ENCODE measurements at places on chromosomes 4 and X.
A peak's percentile ranks its signal among the peaks of the same experiment; 100 is the strongest.

- DNase-seq: no peak
Observed at GRCh38 chrX:110938977-110939732, 143.5 kb upstream of the CHRDL1 start.

GRCh38 chr4:152700151-152700550 lies 20.4 kb upstream of the TMEM154 start:
- no peak for DNase-seq

GRCh38 chrX:16785247-16786138 lies 773 bp upstream of the TXLNG start:
- DNase-seq: no peak

DNA sequence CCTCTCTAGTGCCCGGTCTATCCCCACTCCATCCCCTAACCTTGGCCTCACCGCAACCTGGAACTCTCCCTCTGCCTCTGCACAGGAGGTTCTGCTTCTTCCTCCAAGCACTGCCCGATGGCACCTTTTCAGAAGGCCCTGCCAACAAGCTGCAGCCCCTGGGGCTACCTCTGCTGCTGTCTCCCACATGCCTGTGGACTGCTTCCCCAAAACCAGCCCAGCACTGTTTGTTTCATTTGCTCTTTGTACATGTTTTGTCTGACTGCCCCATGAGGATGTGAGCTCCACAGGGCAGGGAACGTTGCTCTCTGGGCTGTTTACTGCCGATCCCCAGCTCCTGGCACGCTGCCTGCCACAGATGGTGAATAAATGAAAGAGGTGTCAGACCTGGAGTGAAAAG lies 85.4 kb downstream of the INTS6L start:
- DNase-seq: no peak

DNA sequence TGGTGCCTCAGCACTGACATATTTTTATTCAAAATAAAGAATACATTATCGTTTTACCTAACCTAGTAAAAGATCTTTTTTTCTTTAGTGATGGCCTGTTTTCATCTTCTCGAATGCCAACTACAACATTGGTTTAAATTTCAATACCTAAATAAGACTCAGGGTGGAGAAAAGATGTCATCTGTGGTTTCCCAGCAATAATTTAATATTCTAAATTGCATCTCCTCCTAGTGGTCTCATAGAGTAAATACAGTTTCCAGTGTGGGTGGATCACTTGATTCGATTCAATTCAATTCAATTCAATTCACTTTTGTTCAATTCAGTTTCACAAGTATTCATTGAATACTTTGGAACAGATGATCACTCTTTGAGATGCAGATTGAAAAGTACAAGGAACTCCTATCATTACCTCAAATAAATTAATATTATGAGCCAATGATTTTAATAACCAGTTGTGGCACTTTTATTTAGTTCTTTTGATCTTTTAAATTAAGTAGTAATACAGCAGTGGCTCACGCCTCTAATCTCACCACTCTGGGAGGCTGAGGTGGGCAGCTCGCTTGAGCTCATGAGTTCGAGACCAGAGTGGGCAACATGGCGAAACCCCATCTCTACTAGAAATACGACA lies 427.2 kb downstream of the FAT4 start:
- DNase-seq: no peak

DNA sequence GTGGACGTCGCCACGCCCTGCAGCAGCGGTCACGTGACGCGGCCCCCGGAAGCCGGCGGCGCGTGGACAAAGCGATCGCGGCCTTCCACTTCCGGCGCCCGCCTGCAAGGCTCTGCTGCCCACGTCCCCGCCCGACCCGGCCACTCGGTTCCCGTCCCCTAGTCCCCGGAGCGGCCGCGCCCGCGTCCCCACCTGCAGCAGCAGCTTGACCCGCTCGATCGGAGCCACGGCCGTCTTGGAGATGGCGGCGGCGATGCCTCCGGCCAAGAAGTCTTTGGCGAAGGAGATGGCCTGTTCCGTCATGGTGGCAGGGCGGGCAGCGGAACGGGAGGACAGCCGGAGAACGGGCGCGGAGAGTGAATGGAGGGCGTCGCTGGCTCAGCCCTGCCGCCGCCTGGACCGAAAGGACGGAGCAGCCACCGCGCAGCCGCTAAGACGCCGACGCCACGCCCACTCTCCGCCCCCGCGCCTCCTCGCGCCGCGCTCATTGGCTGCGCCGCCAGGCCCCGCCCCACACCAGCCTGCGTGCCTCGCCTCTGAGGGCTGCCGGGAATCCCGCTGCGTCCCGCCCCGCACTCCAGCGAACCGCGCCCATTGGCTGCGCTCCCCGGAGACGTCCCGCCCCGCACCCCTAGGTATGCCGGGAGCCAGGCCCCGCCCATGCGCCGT lies at the start of gene SLC25A6:
SLC25A6 (minus strand) TSS at position 407 of the 669 bp plus-strand sequence; CDS start at position 303, 104 bp downstream.
- peak; percentile 99 for DNase-seq

GRCh38 chr4:48436318-48436717 lies 46.8 kb upstream of the SLC10A4 start:
- no peak for DNase-seq

DNA sequence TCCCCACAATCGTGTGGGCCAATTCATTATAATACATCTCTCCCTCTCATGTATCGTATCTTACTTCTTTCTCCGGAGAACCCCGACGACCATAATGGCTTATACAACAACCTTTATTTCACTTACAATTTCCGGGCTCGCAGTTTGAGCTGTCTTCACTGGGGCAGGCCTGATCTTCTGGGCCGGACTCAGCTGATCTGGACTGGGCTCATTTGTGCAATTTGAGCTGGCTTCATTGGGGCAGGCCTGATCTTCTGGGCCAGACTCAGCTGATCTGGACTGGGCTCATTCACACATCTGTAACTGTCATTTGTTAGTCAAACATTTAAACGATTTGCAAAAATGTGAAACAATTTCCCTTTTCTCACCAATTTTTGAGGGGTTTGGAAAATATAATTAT lies 171.5 kb upstream of the FRG1 start:
- DNase-seq: no peak

DNA sequence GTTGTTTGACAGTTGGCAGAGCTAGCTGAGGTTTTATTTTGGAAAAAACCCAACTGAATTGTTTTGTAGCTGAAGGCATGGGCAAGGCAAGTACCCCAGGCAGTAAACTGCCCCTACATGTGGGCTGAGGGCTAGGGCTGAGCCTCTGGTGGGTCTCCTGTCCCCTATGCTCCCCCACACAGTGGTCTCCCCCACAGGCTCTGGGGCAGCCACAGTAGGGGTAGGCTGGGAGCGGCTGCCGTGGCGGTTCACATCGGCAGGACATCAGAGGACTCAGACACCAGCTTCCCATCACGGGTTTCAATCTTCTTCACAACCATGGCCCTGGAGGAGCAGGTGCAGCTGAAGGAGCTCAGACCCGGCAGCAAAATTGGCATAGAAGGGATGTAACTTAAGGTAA lies 10.7 kb upstream of the ALAS2 start:
- DNase-seq: no peak

- DNase-seq: no peak
Observed at GRCh38 chr4:89158884-89159503, 47.7 kb downstream of the TIGD2 start.

DNA sequence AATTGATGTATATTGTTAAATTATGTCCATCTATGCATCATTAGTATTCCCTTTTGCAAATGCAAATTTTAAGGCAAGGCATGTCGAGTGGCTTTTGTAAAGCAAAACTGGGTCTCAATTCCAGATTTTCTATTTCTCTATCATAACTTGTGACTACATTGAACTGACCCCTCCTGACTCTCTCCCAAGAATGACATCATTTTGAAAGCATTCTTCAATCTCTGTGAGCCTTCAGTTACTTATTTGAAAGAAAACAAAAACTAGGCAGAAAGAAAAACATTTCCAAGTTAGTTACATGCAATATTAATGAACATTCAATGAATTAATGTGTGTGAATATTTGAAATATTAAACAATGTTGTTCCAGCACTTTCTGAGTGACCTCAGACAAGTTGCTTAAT lies 314.3 kb upstream of the CLNK start:
- DNase-seq: no peak

DNA sequence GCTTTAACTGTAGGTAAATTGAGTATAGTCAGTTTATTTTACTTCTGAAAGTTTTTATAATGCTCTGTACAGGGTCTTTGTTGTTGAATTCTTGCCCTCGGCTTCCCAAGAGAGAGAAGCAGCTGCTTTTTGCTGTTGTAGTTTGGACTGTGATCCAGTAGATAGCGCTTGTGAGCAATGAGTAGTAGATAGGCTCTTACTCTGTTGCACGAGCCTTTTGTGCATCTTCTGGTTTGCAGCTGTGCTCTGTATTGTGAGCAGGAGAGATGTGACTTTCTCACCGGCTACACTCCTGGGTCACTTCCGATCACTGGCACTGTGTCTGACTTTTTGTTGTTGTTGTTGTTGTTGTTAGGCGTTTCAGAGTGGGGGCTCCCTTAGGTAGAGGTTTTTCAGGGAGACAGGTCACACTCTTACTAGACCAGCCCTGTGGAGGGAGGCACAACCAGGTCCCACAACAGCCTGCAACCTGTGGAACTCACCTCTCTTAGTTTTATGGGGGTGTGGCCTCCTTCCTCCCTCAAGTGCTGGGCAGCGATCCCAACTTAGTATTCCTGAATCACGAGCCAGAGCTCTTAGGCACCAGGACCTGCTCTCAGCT lies 822.1 kb upstream of the GALNTL6 start:
- no peak for DNase-seq

DNA sequence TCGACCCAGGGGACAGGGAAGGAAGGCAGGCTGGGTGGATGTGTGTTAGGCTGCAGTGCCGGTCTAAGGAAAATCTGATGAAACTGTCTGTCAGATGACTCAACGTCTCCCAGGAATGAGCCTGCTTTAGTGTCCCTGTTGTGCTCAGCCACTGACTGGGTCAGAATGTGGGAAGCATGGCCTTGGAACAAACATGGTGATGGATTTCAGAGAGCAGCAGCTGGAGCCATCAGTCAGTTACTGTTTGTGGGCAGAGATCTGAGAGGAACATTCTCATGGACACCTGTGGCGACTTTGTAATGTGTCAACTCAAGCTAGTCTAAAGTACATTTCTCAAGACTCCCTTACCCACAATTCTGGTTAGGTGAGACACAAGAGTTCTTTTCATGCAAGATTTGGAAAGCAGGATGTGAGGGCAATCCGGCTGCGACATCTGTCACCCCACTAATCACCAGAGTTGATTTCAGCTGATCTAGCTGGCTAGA lies 63.2 kb downstream of the ANAPC10 start:
- no peak for DNase-seq

DNA sequence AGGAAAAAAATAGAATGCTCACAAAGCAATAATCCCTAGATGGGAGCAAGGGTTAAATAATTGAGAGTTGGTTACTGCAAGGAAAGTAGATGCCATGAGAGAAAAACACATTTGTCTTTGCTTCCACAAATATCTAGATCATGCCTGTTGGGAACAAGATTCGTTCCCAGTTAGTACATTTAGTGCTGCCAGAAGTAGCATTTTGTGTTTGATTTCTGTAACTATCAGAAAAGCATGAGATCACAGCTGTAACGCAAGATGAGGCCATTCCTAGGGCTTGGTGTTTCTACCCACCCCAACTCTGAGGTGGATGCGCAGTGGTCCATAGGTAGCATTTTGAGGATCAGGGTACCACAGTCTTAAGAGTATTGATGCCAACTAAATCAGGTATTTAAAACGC lies 20.4 kb upstream of the PDK3 start:
- no peak for DNase-seq

GRCh38 chr4:108850219-108850649 lies 87.4 kb upstream of the ETNPPL start:
- DNase-seq: no peak

DNA sequence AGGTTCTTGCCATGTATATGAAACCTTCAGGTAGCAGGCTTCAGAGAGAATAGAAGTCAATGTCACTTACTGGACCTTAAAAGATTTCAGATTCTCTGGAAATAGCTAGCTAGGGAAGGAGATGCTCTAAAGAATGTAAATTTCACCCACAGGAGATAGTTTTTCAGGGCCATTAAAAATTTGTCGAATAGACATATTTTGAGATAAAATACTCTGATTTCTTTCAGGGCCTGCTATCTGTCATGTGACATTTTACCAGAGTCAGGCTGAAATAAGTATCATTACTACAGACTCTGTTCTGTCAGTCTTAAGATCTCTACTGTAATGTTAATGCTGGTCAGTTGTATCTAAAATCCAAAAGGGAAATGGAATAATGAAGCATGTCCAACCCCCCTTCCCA lies 15.7 kb upstream of the IL15 start:
- DNase-seq: no peak

GRCh38 chr4:98573791-98574190 lies 84.6 kb downstream of the TSPAN5 start:
- DNase-seq: no peak

GRCh38 chr4:109921384-109921808 lies 8.7 kb downstream of the EGF start:
- no peak for DNase-seq

GRCh38 chrX:46831765-46832327 lies 5.0 kb upstream of the RP2 start:
- no peak for DNase-seq

- no peak for DNase-seq
Observed at GRCh38 chr4:71266090-71266794, 72.6 kb upstream of the SLC4A4 start.

DNA sequence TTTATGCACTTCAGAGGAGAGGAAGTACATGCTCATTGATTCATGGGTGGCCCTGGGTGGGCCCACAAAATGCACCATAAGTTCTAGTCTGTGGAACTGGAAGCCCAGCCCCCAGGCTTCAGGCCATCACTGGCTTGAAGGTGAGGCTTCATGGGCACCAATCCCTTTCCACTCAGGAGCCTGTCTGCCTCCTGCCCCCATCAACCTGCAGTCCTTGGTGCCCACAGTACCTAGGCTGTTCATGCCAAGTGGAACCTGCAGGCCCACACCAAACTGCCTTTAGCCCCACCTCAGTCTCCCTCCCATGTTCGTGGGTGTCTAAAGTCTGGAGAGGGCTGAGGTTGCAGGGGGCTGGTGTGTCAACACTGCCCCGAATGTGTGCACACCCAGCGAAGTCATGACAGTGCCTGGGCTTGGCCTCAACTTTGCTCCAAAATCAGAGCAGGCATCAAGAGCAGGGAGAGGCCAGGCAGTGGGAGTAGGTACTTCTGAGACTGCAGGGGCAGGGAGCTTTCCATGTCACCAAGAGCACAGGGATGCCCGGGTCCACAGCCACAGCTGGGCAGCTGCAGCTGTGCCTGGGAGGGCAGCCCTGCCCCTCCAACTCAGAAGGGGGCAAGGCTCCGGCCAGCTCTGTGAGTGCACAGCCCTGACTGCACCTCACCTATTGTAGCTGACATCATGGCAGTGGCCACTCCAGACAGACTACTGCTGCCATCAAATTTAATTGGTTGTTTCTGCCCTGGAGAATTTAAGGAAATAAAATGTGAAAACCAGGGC lies 1250.4 kb upstream of the IGFBP7 start:
- DNase-seq: no peak

GRCh38 chr4:80465238-80465637 lies 129.7 kb downstream of the CFAP299 start:
- DNase-seq: no peak

DNA sequence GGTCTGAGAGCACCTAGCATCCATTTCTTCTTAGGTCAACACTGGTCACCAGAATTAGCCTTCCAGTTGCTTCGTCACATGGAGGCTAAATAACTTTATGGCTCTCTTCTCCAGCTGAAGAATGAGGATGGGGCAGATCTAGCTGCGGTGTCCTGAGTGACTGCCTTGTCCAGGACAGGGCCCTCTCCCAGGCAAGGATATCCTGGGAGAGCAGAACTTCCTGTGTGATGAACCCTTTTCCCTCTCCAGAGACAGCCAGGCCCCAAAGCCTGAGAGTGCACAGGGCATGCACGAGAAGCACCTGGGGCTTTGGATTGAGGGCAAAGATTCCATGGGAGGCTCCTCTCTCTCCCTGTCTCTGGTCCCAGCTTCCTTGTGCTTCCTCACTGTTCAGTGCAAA lies 108.2 kb upstream of the MAMLD1 start:
- DNase-seq: no peak

- DNase-seq: no peak
Observed at GRCh38 chrX:9293051-9293496, 171.8 kb upstream of the TBL1X start.
